ENCODE measurements at places on chromosomes 5 and 9.

DNA sequence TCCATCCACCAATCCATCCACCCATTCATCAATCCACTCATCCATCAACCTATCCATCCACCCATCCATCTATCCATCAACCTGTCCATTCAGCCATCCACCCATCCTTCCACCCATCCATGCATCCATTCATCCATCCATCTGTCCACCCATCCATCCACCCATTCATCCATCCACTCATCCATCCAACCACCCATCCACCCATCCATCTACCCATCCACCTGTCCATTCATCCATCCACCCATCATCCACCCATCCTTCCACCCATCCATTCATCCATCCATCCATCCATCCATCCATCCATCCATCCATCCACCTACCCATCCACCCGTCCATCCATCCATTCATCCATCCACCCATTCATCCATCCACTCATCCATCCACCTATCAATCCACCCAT, 195.8 kb downstream of the NXNL2 start:
- no peak for DNase-seq

GRCh38 chr5:78339617-78340436, 20.6 kb upstream of the SCAMP1 start:
- no peak for DNase-seq

- DNase-seq, result no peak
Measured at GRCh38 chr5:52786949-52787599, 642 bp upstream of the ITGA1 start.

- DNase-seq, result no peak
Measured at GRCh38 chr9:105877721-105878120, 183.4 kb downstream of the TMEM38B start.

DNA sequence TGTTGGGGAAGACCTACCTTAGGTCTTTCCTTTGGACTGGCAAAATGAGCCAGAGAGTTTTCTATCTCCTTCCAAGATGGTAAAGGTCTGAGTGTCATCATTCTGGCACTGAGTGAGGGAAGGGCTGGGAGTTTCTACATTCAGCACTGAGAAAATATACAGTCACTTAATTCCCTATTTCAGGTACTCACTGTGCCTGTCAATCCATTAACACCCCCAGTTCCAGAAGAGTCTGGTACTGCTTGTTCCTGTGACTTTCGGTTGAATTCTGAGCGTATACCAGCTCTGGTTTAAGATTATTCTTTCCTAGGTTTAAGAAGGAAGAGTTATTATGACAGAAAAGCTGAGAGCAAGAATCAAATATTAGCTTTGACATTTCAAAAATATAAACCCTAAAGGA, 68.4 kb downstream of the MTX3 start:
- no peak for DNase-seq

DNA sequence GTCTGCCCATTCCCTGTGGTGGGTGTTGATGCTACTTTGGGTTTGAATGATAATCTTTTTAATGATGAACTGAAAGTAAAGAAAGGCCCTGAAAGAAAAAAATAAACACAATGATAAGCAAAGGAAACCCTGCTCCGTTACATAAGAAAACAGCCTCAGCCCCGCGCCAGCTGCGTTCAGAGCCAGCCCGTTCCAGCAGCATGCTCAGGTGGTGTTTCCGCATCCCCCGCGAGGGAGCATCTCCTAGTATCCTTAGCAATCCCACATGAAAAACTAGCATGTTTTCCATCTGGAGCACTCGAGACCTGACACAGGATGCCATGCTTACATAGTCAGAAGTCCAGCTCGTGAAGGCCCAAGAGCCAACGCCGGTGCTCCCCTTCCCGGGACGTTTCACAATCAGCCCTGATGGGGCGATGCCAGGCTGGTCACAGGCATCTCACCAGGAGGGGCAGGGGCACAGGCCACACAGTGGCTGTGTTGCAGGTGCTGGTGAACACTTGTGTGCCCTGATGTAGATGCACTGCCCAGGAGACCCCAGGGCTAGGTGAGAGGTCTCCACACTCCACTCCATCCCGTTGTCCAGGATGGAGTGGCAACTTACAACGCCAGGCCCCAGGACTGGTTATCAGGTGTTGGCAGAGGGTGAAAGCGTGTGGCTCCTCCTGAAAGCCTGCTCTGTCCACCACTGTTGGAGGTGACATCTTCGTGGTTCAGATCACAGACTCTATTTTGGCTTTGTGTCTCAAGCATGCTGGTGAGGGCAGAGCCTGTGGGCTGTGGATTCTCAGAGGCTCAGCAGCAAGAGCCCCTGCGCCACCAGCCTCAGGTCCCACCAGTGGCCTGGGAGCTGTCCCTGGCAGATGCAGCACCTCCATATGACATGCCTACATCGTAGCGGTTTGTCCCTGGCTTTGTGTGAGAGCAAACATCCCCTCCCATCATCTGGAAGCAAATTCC, 246.8 kb upstream of the IRX1 start:
- no peak for DNase-seq

GRCh38 chr5:15587916-15588315, 87.9 kb downstream of the FBXL7 start:
- no peak for DNase-seq

GRCh38 chr5:168772316-168772961, 193.3 kb upstream of the PANK3 start:
- no peak for DNase-seq

DNA sequence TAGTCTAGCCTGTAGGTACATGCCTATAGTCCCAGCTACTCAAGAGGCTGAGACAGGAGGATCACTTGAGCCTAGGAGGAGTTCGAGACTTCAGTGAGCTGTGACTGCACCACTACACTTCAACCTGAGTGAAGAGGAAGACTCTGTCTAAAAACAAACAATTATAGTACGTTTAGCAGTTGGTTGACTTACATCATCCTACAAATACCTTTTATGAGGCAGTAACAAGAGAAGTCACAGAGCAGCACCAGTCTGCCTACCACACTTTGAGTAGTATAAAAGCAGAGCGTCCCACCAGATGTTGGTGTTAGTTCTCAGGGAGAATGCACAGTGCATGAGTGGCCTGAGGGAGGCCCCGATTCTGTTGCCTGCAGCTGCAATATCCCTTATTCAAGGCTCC, 16.1 kb downstream of the ZFR start:
- DNase-seq, result no peak

DNA sequence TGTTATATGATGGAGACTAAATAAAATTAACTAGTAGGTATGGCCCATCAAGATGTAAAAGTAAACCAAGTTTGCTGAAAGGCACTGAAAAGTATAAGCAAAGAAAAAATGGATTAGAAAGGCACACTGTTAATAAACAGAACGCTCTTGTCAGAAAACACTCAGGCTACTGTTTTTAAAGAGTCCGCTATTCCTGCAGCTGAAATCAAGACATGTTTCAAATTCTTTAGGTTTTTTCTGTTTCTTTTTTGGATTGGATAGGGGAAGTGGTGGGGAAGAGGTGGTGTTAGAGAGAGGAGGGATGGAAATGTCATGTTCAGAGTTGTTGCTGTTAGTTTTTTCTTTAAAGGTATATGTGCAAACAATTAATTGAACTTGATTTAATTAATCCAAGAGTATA, 17.5 kb downstream of the OSTF1 start:
- DNase-seq, result no peak

- DNase-seq, result no peak
Measured at GRCh38 chr5:115022303-115022702, 147.4 kb downstream of the TRIM36 start.

GRCh38 chr9:34546834-34547827, 24.3 kb upstream of the ENHO start:
- peak; percentile 27 for DNase-seq

- no peak for DNase-seq
Measured at GRCh38 chr5:43482490-43483297, 971 bp downstream of the TMEM267 start.

DNA sequence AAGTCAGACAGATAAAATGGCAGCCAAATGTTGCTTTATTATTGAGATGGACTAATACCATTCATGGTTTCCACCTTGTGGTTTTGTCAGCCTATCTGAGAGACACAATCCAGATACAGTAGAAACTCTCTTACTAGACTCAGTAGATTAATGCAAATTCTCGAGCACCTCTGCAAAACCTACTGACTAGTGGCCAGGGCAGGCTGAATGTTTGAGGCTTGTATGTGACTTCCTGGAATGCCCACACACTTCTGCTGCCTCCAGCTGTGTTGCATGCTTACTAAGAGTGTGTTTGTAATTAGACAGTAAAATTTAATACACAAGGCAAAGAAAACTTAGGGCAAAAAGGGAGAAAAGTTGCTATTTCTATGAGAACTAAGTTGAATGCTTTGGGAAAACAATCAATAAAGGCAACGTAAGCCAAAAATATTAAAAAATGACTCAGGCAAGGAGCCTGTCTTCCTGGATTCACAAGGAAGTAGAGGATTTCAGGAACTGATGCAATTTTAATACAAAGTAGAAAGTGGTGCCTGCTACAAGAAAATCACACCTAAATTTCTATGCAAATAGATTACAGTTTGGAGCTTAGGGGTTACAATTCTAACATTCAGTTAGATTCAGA, 30.2 kb upstream of the CCNG1 start:
- DNase-seq, result no peak

DNA sequence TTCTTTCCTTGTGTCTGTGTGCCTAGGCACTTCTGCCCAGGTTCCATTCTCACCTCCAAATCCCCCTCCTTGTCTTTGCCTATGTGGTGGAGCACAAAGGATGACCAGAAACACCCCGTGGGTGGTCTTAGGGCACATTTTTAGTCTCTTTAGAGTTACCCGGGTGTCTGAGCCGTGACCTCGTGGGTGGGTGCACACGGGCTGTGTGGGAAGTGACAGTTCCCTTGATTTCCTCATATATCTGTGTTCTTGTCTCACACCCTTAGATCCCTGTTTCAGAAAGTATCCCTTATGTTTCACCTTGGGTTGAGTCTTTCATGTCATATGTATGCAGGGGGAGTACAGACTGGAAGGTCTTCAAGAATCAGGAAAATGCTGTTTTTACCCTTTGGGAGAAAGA, 13.4 kb upstream of the SMIM32 start:
- no peak for DNase-seq

DNA sequence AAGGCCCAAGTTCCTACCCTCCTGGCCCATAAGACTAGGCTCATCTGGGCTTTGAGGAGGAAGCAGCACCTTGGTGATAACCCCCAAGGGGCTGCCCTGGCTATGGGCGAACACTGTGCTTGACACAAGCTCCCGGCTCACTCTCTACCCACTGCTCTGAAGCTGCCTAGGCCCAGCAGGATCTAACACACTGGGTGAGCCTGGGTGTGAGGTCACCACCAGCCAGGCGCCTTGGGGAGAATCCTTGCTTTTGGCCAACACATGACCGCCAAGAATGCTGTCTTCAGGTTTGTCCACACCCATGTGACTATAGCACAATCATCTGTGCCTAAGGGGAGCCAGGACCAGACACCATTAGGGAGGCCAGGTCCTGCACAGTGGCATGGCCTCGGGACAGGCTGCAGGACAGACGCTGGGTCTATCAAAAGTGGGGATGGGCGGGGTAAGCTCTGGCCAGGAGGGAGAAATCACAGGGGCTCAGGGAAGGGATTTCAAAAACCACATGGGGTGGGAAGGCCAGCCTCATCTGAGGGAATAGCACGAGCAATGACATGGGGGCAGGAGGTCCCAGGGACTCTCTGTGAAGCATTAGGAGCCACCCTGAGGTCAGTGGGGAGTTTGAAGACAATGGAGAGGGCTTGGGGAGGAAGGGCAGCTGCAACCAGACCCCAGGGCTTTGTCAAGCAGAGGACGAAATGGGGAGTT, 29.6 kb downstream of the BICD2 start:
- DNase-seq, result no peak

- no peak for DNase-seq
Measured at GRCh38 chr5:90015584-90016018, 394.0 kb downstream of the CETN3 start.

GRCh38 chr5:88815050-88815789, 67.8 kb downstream of the MEF2C start:
- no peak for DNase-seq
